ENCODE measurements at places on chromosomes 4 and X. TPM values are rescaled to one million over a fixed set of nuclear protein-coding genes. Genes with fewer than 3 reads are reported as not detected.

DNA sequence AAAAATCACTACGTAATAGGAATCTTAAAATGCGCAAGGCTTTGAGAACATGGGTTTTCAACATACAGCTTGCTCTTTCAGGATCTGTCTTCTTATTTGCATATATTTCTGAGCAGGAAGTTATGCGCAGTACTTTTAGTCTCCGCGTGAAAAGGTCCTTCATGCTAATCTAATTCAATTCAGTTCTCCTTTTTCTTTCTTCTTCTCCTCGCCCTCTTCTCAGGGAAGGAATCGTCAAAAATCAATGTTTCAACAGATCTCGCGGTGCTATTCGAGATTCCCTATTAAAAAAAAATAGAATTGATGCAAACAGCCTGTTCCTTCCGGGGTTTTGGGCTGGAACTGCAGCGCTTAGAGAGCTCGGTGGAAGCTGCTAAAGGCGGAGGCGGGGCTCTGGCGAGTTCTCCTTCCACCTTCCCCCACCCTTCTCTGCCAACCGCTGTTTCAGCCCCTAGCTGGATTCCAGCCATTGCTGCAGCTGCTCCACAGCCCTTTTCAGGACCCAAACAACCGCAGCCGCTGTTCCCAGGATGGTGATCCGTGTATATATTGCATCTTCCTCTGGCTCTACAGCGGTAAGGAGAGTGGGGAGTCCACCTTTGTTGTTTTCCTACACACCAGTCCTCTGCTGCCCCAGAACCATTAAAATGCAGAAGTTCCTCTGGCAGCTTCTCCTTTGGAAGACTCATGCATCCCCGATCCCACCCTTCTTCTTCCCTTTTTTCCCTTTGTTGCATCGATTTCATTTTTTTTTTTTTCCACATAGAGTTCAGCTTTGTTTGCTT lies at the start of the genes HMGN5 and SH3BGRL:
TSS of gene HMGN5 (minus strand) at position 243 of the 785 bp plus-strand sequence. CDS start 80,364 bp downstream, outside the sequence.
TSS of gene SH3BGRL (plus strand) at position 432 of the 785 bp plus-strand sequence. CDS start at position 531, 99 bp downstream.
- DNase-seq: peak; percentile 86

GRCh38 chr4:65971686-65972085 lies 301.4 kb upstream of the EPHA5 start:
- DNase-seq: no peak

DNA sequence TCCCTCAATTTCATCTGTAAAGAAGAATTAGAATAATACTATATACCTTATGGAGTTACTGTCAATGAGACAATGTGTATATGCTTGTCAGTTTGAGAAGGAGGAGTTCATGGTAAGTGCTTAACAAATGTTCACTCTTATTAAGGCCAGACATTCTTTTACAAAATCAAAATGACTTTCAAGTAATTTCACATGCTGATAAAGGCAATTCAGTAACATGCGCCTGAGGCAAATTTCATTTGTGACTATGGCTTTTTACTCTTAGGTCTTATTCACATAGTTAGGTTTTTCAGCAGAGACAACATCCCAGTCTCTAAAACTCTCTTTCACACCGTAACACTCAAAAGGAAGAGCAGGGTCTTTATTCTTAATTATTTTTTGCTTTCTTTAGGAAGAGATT lies 174.4 kb downstream of the CAMK2D start:
- DNase-seq: no peak

ETDA gene
- not detected for total RNA-seq

DNA sequence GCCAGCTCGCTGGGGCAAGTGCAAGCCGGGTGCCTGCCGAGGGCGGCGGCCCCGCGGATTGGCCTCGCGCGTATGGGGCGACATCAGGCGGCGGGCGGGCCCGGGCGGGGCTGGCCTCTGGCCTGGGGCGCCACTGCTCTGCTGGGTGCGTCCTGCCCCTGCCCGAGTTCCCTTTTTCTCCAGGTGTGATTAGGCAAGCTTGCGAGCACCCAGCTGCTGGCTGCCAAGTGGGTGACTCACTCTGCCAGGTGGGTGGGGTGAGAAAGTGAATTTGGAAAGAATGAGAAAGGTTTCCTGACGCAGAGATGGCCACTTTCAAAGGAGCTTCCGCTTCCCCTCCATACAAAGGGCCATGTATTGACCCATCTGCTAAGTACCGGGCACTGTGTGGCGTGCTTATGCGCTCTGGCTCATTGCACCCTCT lies 32.5 kb downstream of the FGFBP1 start:
- DNase-seq: no peak

DNA sequence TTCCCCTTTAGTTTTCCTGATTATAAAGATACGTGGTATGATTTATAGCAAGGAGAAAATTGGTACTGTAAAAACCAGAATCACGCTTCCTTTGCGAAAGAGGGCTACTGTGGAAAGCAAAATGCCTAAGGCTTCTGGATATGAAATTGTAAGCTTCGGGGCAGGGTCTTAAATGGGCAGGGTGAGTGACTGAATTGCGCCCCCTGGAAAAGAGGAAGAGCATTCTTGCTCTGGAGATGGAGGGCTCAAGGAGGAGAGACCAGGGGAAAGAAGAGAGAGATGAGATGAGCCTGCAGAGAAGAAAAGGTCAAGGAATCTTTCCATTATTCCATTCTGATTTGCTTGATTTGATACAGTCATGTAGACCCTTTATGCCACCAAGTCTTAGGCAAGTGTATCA lies 13.1 kb upstream of the ETNPPL start:
- no peak for DNase-seq

DNA sequence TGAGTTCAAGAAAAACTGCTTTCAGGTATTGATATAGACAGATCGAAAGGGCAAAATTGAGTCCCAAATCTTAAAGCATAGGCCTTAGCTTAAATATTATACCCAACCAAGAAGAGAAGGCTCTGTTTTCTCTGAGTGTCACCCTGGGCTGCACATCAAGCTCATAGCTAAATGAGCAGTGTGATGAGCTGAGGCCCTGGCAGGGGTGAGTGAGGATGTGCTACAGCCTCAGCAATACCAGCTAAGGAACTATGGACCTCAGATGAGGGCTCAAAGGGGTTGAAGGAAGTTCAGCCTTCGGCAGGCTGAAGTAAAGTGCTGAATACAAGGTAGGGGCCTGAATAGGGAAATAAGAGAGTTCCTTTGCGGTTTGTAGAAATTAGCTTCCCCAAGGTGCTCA lies 79.3 kb downstream of the FAM114A1 start:
- no peak for DNase-seq
